ENCODE measurements at places on chromosomes 1 and 21.
A peak's percentile ranks its signal among the peaks of the same experiment; 100 is the strongest.

- DNase-seq = no peak
These were observed 535 bp upstream of the DISC1 start for GRCh38 chr1:231625975-231626534.

DNA sequence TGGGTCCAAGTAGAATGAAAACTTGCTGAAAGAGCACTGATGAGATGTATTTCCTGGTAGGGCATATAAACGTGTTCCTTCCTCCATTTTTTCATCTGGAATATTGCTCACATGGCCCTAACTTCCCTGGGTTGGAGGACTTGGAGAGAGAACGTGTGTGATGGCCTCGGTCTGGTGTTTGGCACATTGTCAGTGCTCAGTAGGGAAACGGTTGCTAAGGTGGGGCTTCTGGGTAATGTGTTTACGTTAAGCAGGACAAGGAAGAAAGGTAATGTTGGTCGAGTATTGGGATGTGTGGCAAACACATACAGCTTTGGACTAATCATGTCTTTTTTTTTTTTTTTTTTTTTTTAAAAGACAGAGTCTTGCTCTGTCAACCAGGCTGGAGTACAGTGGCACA is 6.2 kb downstream of the TTF2 start:
- no peak for DNase-seq

DNA sequence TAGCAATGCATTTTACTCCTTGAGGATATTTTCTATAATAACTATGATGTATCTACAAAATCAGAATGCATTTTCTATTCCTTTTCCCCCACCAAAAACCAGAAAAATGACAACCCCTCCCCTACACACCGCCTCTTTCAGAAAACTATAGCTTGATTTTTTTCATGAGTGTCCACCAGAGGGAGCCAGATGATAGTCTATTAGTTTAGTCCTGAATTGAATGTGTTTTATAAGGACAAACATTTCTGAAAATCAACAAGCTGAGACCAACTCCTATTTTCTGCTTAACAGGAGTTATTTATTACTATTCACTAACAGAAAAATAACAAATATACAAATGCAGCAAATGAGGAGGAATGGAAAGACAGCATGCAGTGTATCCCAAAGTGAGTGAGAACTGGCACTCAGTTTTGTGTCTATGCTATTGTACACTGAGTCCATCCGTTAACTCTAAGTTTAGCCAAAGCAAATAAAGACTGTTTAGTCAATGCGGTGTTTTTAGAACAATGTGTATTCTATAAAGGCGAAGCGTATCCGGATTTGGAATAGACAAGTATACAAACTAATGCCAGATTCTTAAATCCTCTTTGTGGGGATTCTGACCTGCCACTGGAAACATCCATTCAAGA is 182.6 kb downstream of the VAV3 start:
- peak; percentile 12 for DNase-seq

DNA sequence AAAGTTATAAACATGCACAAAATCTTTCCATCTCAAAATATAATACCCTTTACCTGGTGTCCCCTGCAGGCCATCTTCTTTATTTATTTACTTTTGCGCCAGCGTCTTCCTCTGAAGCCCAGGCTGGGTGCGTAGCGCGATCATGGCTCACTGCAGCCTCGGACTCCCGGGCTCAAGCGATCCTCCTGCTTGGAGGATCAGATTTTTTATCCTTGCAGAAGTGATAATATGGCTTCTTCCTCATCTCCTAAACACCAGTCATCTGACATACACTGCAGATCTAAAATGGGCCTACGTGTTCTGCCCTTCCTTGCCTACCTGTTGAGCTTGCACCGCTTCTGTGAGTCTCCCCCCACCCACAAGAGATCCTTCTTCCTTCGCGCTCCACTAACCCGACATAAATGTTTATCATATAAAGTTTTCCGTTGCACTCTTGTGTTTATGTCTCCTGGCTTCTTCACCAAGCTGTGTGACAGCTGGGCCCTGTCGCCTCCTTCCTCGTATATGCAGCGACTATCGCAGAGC is 506 bp upstream of the SRP9 start:
- DNase-seq = no peak

GRCh38 chr1:183477986-183478781 is 5.9 kb downstream of the SMG7 start:
- DNase-seq = no peak

GRCh38 chr1:151254217-151255213 is at the start of gene PSMD4:
Gene PSMD4, plus strand, starts transcription at chr1:151254734. Its CDS starts 49 bp downstream, at chr1:151254783.
- peak; percentile 93 for DNase-seq

DNA sequence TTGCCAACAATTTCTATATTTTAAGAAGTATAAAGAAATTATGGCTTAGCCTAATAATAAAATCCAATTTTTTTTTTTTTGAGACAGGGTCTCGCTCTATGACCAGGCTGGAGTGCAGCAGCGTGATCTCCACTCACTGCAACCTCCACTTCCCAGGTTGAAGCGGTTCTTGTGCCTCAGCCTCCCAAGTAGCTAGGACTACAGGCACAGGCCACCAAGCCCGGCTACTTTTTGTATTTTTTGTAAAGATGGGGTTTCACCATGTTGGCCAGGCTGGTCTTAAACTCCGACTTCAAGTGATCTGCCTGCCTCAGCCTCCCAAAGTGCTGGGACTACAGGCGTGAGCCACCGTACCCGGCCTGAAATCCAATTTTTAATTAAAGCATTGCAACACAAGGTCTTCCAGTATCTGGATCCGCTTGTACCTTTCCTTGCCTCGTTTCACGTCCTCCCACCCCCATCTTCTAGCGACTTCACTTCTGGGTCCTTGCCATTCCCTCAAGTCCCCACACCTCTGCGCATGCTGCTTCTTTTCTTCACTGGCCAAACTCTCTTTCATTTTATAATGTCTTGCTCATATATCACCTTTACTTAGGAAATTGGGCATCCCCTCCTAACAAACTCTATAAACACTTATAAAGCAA is 2.3 kb downstream of the FUBP1 start:
- DNase-seq = no peak

DNA sequence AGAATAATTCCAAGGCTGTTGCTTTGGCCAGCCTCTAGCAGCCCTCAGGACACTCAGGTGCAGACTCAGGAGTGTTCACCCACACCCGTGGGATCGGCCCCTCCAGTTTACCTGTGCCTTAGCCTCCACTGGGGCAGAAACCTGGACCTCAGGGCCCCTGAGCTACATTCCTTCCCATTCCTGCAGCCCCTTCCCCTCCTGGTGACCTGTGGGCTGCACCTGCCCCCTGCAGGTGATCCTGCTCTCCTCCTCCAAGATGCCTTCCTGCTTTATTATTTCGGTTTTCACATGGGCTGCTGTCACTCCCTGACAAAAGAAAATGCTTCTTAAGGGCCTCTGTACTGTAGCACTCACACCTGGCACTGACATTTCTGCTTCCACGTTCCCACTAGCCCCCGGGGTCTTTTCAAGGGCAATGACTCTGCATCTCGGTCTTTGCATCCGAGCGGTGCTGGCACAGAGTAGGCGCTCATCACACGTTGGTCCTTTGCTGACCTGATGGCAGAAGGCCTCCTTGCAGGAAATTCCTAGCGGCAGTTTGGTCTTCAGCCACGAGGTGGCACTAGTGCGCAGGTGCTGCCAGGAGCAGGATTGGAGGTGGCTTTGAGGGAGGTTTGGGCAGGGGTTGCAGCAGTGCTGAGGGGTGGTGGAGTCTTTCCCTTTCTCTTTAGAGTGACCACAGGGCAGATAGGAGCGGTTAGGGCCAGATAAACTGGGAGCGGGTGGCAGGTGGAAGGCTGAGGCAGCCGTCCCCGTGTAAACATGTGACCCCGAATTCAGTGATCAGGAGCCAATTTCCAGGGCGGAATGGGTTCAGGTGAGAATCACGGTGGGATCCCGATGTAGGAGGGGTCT is 25.3 kb upstream of the ETV3 start:
- peak; percentile 73 for DNase-seq

GRCh38 chr1:171141688-171142415 is 43.2 kb upstream of the FMO2 start:
- DNase-seq = no peak

- DNase-seq = no peak
These were observed 27.6 kb downstream of the TP73 start for GRCh38 chr1:3679799-3680453.

- no peak for DNase-seq
These were observed 82.5 kb downstream of the TNNI3K start for GRCh38 chr1:74317663-74318062.

DNA sequence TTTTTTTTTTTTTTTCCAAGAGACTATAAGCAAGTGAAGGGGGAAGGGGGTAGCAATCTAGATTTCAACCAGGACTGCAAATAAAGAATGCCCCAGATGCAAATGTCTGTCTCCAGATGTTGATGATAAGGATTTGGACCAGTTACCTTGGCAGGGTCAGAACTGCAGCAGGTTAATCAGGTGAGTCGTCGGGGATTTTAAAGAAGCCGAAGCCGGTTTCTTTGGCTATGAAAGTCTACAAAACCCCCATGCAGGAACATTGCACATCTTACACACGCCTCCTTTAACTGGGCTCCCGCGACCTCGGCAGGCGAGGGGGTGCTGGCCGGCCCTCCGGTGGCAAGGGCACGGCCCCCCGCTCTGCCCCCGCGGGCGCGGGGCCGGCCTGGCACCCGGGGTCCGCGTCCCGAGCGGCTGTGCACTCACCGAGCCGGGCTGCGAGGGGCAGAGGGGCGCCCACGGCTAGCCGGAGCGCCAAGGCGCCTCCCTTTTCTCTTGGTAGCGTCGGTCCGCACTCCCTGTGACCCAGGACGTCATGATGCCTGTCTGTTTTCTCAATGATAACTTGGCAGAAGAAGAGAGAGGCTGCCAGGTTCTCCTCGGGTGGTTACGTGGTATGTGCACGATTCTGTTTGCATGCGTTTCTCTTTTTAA is 366.3 kb upstream of the ESRRG start:
- no peak for DNase-seq

DNA sequence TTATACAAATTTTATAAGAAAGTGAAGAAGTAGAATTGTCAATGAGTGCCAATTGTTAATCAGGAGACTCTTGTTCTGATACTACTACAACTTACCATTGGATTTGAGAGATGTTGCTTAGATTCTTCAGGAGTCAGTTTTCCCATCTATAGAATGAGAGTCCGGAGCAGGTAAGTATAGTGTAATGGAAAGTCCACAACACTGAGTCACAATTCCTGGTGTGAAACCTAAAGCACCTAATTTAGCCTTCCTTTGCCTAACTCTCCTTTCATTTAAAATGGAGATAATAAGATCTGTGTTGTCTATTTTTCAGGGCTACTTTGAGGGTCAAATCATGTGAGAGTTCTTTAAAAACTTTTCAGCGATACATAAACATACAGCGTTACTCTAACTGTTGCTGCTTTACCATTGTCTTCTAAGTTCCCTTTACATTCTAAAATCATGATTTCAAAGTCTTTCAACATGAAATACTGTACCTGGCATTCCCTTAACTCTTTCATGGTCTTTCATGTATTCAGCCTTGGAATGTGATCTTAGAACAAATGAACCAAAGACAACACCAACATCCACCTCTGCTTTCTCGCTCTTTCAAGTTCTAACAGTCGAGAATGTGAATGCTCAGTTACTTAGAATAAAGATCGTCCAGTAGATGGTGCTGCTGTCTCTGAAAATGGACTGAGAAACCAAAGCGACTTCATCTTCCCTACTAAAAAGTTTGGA is 90.9 kb downstream of the SLC30A10 start:
- DNase-seq = no peak

DNA sequence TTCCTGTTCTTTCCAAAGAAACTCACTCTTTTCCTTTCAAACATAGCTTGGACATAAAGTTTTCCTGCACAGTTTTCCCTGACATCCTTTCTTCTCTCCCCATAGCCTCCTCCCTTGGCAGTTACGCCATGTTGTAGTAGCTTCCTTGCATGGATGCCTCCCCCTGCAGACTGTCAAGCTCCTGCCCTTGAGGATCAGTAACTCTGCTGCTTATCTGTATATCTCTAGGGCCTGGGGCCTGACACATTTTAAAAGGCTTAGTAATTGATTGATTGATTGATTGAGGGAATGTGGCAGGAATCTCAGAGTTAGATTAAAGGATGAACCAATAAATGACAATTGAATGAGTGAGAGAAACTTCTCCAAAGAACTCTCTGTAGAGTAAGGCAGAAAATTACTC is 143.7 kb downstream of the NEK7 start:
- DNase-seq = no peak

GRCh38 chr1:176850871-176851270 is 313.6 kb downstream of the ASTN1 start:
- no peak for DNase-seq

DNA sequence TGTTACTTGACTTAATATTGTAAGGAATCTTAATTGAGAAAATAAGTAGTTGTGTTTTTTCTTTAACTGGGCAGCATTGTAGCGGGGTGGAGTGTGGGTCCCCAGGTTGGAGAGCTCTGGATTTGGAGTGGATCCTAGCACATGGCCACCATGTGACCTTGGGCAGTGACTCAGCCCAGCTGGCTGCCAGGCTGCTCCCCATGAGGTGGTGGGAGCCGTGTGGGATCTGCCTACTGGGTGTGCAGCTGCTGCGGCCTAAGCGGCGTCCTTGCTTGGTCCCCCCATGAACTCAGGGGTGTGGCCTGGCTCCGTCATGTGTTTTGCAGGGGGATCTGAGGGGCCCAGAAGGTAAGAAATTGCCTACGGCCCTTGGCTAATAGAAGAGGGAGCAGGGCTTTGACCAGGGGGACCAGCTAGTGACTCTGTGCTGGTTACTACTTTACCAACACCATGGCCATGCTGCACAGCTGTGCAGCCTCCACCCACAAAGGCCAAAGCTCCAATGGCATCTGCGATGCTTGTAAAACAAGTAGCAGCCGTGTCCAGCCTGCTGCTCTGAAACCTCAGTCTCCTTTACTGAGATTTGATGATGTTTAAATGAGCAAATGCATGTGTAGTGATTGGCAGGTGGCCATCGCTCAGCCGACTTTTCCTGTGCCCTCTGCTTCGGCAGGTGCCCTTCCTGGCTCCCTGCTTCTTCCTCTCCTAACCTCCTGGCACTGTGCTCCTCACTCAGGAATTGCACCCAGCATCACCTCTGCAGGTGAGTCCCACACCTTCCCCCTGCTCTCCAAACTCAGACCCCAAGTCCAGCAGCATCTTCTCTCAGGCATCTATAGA is 68.3 kb downstream of the ADARB1 start:
- no peak for DNase-seq

- no peak for DNase-seq
These were observed 29.6 kb downstream of the CFAP74 start for GRCh38 chr1:1973716-1974642.

DNA sequence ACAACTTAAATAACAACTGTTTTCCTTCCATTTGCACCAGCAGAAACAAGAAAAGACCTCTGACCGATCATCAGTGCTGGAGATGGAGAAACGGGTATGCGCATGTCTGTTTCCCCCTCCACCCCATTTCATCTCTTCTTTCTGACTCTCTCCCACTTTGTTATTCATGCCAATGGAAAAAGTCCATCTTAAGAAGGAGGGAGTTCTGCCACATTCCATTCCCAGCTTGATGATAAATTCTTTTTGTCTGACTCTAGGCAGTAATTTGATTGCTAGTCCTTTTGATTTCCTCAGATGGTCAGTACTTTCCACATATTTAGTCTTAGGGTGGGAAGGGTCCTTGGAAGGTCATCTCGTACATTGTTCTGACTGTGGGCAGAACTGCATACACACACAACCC is 142.5 kb downstream of the SYT2 start:
- no peak for DNase-seq

DNA sequence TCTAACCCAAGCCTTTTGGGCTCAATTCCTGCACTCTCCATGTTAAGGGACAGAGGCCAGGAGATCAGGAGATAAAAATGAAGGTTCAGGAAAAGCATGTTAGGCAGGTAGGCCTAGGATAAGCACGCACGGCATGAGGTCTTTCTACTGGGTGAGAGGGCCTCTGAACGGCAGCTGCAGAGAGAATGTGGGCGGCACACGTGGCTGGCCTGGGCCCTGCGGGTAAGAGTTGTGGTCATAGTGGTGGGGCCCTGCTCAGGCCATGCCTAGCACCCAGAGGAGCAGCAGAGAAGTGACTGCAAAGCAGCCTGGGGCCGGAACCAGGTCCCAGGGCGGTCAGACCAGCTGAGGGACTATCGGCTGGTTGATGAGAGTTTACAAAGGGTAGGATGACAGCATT is 7.5 kb upstream of the FOXO6 start:
- no peak for DNase-seq

Data from activated CD4-positive, alpha-beta T cell treated with anti-CD3 and anti-CD28 coated beads, Interleukin-2, amount 50 U/mL, for 1 hour (primary cell).